Germinal center (tissue), 1 donor: ENCODE measurements at places on chromosomes 3 and 15.

DNA sequence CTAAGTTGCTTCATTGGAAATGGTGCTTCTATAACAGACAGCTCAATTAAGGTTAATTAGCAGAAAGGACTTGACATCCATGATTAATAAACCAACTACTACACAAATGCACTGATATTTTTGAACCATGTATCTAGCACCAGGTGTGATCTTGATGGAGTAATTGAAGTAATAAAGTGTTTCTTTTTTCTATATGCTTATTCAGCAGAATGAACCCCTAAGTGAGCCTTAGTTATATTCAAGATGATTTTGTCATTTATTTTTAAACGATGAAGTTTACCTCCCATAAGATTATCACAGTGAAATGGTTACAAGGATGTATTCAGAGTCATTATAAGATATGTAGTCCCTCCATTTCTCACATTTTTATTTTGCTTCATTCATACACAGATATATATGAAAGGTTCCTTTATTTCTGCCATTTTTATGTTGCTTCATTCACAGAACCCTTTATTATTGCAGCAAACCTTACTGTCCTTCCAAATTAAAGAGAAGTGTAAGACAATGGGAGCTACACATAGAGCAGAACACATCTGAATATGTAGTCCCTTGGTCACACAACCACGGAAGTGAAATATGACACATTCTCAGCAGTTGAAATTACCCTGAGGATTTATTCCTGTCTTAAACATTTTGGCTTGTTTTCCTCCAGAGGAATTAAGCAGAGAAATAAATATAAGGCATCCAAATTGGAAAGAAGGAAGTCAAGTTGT is 295.0 kb downstream of the RAP2B start:
- DNase-seq, result no peak

DNA sequence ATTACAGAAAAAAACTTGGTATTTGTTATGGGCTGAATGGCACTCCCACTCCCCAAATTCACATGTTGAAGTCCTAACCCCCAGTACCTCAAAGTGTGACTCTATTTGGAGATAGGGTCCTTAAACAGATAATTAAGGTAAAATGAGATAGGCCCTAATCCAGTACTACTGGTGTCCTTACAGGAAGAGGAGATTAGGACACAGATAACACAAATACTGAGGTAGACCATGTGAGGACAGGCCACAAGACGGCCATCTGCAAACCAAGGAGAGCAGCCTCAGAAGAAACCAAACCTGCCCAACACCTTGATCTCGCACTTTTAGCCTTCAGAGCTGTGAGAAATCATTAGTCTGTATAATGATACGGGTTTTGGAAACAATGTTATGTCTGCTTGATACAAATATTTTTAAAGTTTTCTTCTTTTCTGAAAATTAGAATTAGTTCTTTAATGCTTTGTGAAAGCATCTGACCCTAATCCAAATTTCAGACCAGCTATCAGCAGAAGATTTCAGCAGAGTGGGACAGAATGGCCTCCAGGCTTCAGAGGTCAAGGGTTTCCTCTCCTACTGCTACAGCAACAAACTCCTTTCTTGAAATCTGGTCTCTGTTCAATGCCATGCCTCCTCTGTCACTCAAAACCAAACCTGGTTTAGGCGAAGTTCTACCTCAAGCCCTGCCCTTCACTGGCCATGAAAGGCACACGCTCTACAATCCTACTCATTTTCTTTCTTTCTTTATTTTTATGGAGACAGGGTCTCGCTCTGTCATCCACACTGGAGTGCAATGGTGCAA is 22.0 kb upstream of the HDC start:
- no peak for DNase-seq

DNA sequence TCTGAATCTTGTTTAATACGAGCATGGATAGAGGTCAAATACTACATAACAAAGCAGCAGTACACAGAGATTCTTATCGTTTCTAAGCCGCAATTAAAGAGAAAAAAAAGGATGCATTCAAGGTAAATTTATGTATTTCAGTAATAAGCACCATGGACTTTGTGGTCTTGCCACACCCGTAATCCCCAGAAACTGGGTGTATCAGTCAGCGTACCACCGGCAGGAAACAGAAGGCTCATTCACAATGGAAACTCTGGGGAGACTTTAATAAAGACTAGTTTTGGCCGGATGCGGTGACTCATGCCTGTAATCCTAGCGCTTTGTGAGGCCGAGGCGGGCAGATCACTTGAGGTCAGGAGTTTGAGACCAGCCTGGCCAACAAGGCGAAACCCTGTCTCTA is 81.9 kb upstream of the ZNF280D start:
- no peak for DNase-seq

DNA sequence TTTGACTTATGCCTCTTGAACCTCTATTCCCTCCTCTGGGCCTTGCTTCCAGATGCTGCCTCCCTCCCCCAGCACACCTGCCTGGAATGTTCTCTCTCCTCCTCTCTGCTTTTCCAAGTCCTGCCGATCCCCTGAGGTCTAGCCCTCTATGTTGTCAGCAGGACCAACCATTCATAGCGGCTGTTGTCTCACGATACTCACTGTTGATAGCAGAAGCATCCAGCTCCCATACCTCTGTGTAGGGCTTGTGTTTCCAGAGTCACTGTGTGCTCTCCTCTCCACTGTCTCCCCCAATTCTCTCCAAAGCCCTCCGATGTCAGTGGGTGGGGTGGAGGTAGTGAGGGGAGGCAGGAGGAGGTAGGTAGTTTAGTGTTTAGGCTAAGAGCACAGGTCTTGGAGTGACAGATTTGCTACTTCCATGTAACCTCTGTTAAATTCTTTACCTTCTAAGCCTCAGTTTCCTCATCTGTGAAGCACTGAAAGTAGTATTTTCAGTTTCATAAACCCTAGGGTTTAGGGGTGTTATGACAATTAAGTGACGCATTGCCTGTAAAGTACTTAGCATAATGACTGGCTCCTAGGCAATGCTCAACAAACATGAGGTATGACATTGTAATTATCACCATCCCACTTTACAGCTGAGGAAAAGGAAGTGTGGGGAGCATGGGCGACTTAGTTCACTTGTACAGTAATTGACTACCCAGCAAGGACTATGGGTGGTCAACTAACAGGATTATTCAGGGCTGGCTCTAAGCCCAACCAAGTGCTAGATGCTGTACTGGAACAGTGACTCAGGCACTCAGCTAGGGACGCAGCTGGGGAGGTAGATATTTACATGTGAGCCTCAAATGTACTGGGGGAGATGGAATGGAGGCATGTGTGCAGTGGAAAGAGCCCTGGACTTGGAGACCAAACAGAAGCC is 122.8 kb downstream of the CACNA1D start:
- no peak for DNase-seq

GRCh38 chr3:141388823-141389621 is 20.7 kb downstream of the ZBTB38 start:
- no peak for DNase-seq

- no peak for DNase-seq
Measured at GRCh38 chr3:106457281-106458180, 588.7 kb upstream of the CBLB start.

GRCh38 chr3:48532271-48532976 is 24.2 kb downstream of the PFKFB4 start:
- DNase-seq, result no peak

DNA sequence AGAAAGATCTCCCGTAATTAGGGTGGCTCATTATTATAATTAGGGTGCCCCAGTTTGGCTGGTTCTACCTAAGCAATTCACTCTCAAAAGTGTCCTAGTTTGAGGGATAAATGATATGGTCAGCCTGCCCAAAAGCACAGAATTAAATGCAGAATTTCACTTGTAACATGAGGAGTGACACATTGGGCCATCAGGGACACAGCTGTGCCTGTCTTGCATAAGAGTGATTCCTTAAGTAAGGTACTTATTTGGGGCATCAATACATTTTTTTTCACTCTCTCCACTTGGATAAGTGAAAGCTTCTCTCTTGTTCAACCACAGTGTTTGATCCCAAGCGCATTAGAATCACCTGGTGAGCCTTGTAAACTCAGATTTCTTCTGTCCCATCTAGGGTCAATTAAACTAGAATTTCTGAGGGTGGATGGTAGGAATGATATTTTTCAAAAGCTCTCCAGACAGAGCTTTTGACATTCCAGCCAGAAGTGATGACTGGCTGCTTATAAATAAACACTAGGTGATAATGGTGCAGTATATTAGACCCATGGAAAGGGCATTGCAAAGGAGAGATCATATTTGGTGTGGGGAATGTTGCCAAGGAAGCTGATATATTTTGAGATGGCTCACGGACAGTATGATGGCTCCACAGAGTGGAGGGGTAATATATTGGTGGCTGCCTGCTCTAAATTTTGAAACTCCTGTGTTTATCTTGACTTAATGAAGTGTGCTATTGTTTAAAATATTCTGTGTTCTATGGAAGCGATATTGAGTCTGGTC is 458.1 kb upstream of the RASGRP1 start:
- no peak for DNase-seq

GRCh38 chr15:25345943-25346342 is 92.9 kb downstream of the UBE3A start:
- DNase-seq, result no peak

DNA sequence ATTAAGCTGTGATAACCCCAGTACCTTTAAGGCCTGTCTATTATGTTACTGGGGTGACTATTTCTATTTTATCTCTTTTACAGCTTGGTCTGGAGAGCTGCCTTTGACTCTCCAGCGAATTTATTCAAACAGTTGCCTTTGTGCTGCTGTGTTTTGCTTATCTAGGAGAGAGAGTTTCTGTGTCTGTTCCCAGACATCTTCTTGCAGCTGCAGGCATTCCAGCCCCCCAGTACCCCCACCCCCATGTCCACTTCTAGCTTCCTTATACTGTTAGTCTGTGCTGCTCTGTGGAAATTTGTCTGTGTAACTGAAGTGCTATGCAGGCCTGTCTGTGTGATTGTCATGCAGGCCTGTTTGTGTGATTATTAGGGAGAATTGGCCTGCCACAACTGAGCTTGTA is 713.7 kb upstream of the SEMA6D start:
- no peak for DNase-seq

GRCh38 chr3:32592011-32592410 is 21.4 kb upstream of the DYNC1LI1 start:
- no peak for DNase-seq
